RCC 7860 (cell line): ENCODE measurements at places on chromosomes 7 and 10.

GRCh38 chr7:141231018-141231792 is 157.3 kb downstream of the TMEM178B start:
- peak; percentile 32 for DNase-seq

GRCh38 chr7:128743112-128743772 is 4.1 kb downstream of the CALU start:
- DNase-seq, result no peak

- DNase-seq, result no peak
These were observed 145.8 kb upstream of the TMEM72 start for GRCh38 chr10:44765299-44765698.

DNA sequence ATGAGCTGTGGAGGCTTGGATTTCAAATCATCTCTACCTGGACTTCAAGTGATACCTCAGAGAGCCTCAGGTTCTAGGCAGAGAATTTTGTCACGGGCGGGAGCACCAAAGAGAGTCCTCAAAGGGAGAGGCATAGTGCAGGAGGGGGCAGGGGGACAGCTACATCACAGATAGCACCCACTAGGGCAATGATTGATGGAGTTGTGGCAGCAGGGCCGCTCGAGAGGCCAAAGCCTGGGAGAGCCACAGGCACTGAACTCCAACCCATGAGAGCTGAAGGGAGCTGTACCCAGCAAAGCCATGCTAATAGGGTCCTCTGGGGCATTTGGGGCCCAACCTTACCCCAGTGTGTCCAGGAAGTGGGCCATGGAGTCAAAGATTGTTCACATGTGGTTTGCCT is 232.0 kb upstream of the PCDH15 start:
- no peak for DNase-seq

DNA sequence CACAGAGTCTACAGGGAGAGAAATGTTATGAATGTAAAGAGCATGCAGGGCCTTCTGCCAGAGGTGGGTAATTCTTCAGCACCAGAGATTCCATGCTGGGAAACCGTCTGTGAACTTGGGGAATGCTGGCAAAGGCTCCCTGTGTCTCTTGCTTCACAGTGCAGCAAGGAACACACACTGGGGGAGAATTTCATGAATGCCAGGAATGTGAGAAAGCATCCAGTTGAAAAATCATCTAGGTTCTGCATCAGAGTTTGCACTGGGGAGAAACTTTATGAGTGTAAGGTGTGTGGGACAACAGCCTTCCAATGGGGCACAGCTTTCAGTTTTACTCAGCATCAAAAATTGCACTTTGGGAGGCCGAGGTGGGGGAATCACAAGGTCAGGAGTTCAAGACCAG is 224.3 kb upstream of the IGFBP3 start:
- DNase-seq, result peak; percentile 100

- no peak for DNase-seq
These were observed 470.4 kb upstream of the IGFBP3 start for GRCh38 chr7:46391231-46392201.

DNA sequence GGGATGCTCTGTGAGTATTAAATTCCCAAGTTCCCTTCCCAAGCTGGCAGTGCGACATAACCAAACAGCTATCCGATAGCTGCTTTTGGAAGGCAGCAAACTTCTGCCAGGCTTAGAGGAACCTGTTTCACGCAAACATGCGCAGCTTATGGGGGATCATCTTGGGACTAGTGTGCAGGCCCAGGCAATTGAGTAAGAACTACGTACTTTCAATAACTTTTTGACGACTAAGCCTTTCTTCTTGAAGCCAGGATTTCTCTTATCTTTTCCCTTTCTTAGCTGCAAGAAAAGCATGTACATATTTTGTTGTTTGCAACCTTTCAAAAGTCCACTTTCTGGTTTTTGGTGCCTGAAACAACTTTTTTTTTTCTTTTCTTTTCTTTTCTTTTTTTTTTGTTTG is 28.7 kb upstream of the SEPHS1 start:
- no peak for DNase-seq

GRCh38 chr7:42070068-42070467 is 166.9 kb downstream of the GLI3 start:
- DNase-seq, result no peak

GRCh38 chr7:106621393-106622132 is 39.4 kb downstream of the CCDC71L start:
- no peak for DNase-seq

- no peak for DNase-seq
These were observed 3.3 kb downstream of the MMP21 start for GRCh38 chr10:125772112-125772863.

- no peak for DNase-seq
These were observed 40.9 kb upstream of the ST7 start for GRCh38 chr7:116912269-116912909.

DNA sequence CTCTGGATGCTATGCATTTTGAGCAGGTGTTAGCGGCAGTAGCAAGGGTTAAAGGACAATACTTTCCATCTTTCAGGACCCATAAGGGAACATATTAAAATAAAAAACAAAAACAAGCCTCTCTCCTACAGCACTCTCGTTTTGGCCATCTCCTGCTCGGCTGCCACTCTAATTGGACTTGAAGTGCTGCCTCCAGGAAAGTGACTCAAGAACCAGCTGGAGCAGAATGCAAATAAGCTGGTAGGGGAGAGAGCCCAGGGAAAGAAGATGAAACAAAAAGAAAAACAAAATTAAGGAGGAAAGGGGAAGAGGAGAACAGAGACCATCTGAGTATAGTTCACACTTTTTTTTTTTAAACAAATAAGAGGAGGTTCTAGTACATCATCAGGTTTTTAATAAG is 65.6 kb downstream of the HBP1 start:
- no peak for DNase-seq

DNA sequence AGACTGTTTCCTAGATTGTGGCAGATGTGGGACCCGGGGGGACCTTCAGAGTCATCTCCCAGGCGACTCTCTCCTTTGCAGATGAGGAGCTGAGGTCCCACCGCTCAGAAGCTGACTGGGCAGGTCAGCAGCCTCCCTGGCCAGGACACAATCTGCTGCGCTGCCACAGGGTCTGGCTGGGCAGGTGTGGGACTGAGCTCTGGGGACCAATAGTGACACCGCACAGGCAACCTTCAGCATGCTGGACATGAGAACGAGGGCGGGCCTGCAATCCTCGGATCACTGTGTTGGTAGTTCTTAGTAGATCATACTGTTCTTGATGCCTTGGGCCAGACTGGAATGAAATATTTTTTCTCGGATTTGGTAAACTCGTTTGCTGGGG is 20.5 kb upstream of the CRYGN start:
- DNase-seq, result no peak

GRCh38 chr10:124384172-124384571 is 34.6 kb downstream of the OAT start:
- DNase-seq, result no peak

DNA sequence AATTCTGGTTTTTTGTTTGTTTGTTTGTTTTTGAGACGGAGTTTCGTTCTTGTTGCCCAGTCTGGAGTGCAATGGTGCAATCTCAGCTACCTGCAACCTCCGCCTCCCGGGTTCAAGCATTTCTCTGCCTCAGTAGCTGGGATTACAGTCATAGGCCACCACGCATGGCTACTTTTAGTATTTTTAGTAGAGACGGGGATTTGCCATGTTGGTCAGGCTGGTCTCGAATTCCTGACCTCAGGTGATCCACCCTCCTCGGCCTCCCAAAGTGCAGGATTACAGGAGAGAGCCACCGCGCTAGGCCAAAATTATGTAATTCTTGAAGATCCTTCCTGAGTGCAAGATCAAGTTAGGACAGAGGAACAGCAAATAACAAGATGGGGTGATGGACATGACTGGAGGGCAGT is 719 bp downstream of the ZNF33B start:
- DNase-seq, result no peak

GRCh38 chr10:44991571-44991970 is 9.2 kb upstream of the ZNF22 start:
- DNase-seq, result no peak

GRCh38 chr10:118753331-118754228 is 1.2 kb downstream of the CACUL1 start:
- no peak for DNase-seq

DNA sequence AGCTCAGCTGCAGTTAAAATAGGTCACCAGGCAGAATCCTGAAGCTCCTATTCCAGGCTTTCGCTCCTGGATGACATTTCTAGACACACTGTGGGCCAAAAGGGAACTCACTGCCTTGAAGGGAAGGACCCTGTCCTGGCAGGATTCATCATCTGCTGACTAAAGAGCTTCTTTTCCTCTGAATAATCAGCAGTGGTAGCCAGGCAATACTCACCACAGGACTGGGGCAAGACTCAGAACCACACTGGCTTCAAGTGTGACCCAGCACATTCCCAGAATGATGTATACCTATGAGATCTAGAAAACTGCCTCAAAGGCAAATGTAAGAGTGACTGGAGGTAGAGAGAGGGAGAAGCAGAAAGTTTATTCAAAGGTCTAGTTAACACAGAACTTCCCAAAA is 29.5 kb upstream of the EBF3 start:
- peak; percentile 23 for DNase-seq

GRCh38 chr10:124688889-124689670 is 55.1 kb downstream of the FAM53B start:
- no peak for DNase-seq

DNA sequence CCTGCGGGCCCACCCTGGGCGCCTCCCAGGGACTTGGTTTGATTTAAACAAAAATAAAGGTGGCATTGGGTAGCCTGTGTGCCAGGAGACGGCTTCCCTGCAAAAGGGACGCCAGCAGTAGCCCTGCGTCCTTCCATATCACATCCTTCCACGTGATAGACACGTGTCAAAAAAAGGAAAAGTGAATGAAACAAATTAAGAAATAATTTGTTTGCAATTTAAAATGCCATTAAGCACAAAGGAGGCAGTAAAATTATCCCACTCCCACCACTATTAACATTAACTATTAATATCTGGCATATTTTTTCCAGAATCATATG is 7.6 kb downstream of the TACR2 start:
- DNase-seq, result no peak

- no peak for DNase-seq
These were observed 337.5 kb upstream of the CNTNAP2 start for GRCh38 chr7:145779140-145779539.

DNA sequence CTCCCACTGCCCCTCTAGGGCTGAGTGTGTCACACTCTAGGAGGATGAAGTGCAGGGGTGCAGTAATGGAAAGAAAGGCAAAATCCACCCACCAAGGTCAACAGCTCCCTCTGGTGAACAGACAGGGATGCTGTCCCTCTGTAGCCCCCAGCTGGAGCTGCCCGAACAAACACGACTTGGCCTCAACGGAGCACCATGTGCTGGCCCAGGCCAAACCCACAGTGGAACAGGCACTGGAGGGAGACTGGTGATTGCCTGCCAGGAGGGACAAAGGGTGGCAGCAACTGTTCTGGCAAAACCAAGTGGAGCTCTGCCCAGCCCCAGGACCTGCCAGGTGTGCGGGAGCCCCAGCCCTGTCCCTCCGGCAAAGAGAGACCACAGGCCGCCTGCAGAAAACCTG is 20.7 kb downstream of the PDIA4 start:
- no peak for DNase-seq

- DNase-seq, result no peak
These were observed 172.7 kb upstream of the GDF10 start for GRCh38 chr10:47127188-47127785.

GRCh38 chr7:96127746-96128145 is 194.2 kb downstream of the SLC25A13 start:
- DNase-seq, result no peak

DNA sequence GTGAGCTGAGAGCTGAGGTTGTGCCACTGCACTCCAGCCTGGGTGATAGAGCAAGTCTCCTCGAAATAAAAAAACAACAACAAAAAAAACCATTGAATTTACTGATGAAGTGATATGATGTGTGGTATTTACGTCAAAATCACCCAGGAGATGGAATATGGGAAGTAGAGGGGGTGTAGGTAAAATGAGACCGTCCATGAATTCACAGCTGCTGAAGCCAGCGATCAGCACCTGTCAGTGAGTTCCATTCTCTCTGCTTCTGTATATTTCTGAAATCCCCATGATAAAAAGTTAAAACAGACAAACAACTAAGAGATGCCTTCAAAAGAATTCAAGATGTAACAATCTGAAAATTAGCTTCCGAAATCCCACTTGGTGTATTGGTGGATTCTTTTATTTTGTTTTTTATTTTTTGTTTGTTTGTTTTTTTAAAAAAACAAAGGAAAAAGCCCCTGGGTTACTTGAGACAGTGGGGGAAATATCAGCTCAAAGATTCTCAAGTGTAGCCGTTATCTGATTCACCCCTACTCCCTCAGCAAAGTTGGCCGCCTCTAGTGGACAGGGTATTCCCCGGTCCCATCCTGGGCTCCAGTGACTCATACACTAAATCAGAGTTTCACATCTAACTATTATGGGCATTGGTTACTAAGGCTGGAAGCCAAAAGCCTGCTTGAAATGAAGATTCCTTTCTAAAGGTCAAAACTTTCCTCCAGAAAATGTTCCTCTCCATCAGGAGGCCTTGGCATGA is 76.4 kb downstream of the MAP3K8 start:
- peak; percentile 95 for DNase-seq

GRCh38 chr7:119090851-119091250 is 866.3 kb downstream of the ANKRD7 start:
- DNase-seq, result no peak

- peak; percentile 48 for DNase-seq
These were observed 621 bp downstream of the P4HA1 start for GRCh38 chr10:73096041-73096448.

DNA sequence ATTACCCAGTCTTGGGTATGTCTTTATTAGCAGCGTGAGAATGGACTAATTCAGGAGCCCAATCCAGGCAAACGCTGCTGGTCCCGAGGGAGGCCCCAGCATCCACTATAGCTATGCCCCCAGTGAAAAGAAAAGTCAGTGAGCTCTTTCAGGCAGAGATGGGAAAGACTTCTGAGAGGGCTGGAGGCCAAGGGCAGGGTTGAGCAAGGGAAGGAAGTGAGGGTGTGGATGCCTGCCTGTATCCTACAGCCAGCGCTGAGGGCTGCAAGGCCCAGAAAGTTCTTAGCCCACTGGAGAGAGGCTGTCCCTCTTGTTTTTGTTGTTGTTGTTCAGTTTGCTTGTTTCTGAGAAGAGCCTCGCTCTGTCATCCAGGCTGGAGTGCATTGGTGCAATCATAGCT is 261.6 kb downstream of the ZEB1 start:
- DNase-seq, result no peak
